ENCODE measurements at places on chromosomes 13 and 19.

DNA sequence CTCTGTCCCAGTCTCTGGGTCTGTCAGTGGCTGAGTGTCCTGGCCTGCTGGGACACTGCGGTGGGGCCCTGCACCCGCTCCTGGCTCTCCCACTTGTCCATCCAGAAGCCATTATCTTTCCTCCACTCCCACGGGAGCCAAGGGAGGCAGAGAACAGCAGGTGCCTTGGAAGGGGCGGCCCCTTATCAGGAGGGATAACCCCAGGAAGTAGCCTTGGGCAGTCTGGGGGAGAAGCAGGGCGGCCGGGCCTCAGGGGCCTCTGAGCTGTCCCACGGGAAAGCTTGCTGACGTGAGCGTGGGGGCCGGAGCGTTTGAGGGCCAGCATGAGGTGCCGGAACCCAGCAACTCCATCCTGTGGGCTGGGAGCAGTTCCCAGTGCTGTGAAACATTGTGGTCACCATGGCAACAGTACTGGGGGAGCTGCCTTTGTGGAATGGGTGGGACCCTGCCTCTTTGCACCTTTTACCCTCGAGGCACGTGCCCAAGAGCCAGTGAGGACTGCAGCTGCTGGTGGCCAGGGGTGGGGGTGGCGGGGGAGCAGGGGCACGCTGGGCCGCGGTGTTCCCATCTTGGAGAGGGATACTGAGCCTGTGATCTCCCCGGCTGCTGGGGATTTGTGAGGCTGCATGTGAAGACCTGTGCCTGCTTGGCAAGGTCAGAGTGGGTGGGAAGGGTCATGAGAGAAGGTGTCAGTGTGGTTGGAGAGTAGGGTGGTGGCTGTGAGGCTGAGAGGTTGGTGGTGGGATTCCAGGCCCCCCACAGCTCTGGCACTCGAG lies 20.9 kb downstream of the KLHL26 start:
- peak; percentile 20 for DNase-seq

DNA sequence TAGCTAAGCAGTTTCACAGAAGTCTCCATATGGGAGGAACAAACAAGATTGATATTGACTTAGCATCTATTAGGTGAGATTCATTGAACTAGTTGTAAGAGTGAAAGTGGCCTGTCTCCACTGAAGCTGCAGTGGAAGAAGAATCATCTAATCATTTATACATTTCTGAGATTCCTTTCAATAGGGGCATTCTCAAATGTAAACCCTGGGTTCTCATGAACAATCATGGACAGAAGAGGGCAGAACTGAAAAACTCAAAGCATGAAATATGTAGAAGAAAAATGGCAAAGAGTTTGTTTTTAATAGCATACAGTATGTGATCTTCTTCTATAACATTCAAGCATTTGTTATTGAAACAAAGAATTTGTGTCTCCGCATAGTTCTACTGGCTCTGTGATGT lies 17.6 kb upstream of the POSTN start:
- no peak for DNase-seq

DNA sequence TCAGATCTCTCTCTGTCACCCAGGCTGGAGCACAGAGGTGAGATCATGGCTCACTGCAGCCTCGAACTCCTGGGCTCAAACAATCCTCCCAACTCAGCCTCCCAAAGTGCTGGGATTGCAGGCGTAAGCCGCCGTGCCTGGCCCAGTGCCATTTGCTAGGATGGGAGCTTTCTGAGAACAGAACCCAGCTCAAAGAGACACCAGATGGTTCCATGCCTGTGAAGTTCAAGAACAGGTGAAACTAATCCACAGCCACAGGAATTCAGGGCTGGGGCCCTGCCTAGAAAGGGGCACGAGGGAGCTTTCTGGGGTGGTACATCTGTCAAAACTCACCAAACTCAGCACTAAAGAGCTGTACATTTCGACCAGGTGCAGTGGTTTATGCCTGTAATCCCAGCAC lies 4.2 kb downstream of the SLC7A9 start:
- no peak for DNase-seq

GRCh38 chr13:45218689-45219088 lies 17.8 kb upstream of the KCTD4 start:
- DNase-seq, result no peak

- DNase-seq, result peak; percentile 8
Measured at GRCh38 chr19:3343619-3344502, 22.5 kb upstream of the NFIC start.

GRCh38 chr19:11964496-11964857 lies 363 bp upstream of the ZNF763 start:
- DNase-seq, result no peak

GRCh38 chr19:52217576-52217975 lies 27.7 kb downstream of the PPP2R1A start:
- no peak for DNase-seq

DNA sequence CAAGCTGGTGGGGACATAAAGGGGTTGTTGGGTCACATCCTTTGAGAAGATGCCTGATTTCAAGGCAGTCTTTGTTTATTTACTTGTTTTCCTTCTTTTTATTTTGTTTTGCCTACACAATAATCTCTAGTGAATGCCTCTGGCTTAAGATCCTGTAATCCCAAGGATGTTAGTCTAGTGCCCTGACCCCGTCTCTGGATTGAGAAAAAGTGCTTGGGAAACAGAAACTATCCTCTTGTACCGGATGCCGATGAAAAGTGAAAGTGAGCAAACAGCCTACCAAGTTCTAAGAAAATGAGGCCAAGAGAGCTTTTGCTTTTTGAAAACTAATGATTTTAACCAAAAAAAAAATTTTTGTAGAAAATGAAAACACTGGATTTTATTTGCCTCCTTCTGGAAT lies 42.1 kb upstream of the C1QTNF9 start:
- no peak for DNase-seq

DNA sequence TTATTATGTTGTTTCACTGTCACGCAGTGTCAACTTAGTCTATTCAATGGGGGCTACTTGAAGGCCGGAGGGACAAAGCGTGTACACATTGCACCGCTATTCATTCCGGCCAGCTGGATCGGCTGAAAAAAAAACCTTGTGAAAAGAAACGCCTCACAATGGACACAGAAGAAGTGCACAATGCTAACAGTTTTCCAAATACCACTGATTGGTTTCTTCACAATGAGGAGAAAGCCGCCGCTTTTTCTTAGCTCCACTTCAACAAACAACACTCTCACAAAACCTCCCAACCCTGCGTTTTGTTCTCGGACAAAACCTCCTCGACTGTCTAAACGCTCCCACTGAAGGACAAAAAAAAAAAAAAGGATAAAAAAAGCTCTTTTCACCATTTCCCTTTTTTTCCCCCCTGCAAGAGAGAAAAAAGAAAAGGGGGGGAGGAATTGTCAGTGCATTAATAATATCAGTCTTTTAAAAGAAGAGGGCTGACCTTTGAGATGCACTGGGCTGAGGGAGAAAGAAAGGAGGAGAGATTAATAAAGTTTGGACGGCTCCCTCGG lies 5.4 kb downstream of the SOX21 start:
- DNase-seq, result peak; percentile 91

All from NCI-H1092 treated with DMSO at 0.1 percent for 48 hours (cell line).